Kidney glomerular epithelial cell (primary cell): ENCODE measurements at places on chromosomes 2 and 18.

DNA sequence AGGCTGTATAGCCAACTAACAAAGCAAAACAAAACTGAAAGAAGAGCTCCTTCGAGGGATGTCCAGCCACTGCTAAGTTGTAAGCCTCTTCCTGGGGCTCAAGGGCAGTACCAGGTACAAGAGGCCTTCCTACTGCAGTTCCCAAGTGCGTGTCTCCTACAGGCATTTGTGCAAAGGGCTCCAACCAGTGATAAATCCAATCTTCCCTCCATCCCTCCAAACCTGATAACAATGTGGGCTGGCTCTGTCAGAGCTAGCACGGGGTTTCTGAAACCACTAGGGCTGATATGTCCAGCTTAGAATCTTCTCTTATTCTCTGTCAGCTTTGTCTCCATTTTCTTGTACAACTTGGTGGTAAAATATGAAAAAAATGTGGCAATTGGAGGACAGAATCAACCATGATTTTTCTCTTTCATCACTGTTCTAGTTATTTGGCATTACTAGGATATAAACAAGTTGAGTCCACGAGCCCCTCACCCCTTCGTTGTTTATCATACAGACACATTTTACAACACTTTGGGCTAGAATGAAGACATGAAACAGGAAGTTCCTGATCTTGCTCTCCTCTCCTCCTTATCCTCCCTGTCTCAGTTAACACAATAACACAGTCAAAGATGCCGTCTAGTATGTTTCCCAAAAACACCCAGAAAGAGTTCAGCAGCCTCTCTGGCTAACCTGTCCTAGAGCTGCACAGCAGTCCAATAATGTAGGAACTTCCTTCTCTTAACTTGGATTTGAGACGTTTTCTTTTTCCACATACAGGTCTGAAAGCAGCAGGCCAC is 35.4 kb upstream of the WIPF1 start:
- DNase-seq, result no peak

GRCh38 chr2:70471129-70471528 is 82.5 kb downstream of the TGFA start:
- no peak for DNase-seq

- no peak for DNase-seq
Measured at GRCh38 chr2:391696-392095, 103.8 kb upstream of the ALKAL2 start.

GRCh38 chr18:36162981-36163380 is 24.3 kb upstream of the MOCOS start:
- no peak for DNase-seq

GRCh38 chr2:173766537-173767289 is 198.5 kb downstream of the SP3 start:
- no peak for DNase-seq

- DNase-seq, result no peak
Measured at GRCh38 chr2:188307850-188308283, 16.2 kb downstream of the GULP1 start.

GRCh38 chr2:215793747-215794595 is 219.4 kb downstream of the MREG start:
- peak; percentile 84 for DNase-seq
